B cell (primary cell): ENCODE measurements at places on chromosomes 11 and 22. TPM values are rescaled to one million over a fixed set of nuclear protein-coding genes. Genes with fewer than 3 reads are reported as not detected.

DNA sequence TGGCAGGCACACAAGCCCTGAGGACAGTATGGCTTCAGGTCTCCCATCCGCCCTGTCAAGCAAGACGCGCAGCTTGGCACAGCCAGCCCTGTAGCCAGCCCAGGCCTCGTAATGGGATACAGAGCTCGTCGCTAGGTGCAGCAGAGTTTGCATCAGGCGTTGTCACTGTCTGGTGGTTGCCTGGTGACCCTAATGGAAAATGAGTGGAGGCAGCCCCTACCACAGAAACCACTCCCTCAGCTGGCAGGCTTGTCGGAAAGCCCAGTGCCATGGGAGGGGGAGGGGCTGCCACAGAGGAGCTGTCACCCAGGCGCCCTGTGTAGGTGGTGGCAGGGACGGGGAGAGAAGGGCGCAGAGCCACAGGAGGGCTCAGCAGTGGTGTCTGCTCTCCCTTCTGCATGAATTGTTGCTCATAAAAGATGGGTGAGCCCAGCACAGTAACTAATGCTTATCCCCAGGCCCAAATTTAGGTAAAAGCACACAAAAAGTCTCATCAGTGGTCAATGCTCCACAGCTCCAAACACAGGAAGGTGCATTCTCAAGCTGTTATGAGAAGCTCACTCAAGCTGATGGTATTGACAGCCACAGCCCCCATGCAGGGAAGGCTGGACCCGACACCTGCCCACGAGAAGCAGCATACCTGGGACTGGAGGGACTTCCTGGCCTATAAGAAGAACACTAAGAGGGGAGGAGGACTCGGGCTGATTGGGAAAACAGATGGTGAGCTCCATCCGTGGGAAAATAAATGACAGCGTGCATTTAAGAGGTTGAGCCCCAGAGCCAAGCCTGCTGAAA is 164.6 kb downstream of the ETS1 start:
- peak; percentile 59 for DNase-seq

Gene FGF19
- total RNA-seq = not detected in 2 replicates

Gene PAMR1
- total RNA-seq = not detected in 2 replicates

Gene CASP5
- 0.29 TPM in 1 of 2 replicates, not detected in the other for total RNA-seq

GRCh38 chr22:27571463-27572277 is 229.9 kb downstream of the MN1 start:
- no peak for DNase-seq

Gene KRTAP5-10
- 0.27 TPM in 1 of 2 replicates, not detected in the other for total RNA-seq
